Fibroblast of villous mesenchyme (primary cell): ENCODE measurements at places on chromosomes 2 and 18. TPM values are rescaled to one million over a fixed set of nuclear protein-coding genes. Genes with fewer than 3 reads are reported as not detected.

- DNase-seq: no peak
Measured at GRCh38 chr2:190158798-190159434, 96.4 kb upstream of the MSTN start.

- peak; percentile 87 for DNase-seq
Measured at GRCh38 chr2:54520687-54521086, 64.6 kb downstream of the SPTBN1 start.

GRCh38 chr2:201343559-201343958 is 13.6 kb downstream of the FLACC1 start:
- no peak for DNase-seq

Gene UGT1A8
- total RNA-seq: under 0.01 TPM in 1 of 2 replicates, not detected in the other

Gene GATA6
- total RNA-seq: 5.2 and 8.7 TPM in 2 replicates

DNA sequence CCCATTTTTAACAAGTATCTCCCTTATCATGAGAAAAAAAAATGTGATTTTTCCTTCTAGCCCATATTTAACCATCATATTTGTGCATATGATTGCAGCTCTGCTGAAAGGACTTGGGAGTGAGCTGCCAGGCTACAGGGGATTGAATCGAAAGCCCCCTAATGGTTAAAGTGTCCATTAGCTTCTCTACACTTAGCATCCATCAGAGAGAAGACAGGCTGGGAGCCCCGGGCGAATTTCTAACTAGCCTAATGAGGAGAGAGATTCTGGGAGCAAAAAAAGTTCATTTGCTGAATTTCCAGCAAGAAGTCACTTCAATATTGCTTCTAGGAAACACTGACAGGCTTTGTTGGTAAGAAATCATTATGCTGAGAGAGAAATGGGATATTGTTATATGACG is 848.8 kb downstream of the TDRD15 start:
- DNase-seq: no peak

DNA sequence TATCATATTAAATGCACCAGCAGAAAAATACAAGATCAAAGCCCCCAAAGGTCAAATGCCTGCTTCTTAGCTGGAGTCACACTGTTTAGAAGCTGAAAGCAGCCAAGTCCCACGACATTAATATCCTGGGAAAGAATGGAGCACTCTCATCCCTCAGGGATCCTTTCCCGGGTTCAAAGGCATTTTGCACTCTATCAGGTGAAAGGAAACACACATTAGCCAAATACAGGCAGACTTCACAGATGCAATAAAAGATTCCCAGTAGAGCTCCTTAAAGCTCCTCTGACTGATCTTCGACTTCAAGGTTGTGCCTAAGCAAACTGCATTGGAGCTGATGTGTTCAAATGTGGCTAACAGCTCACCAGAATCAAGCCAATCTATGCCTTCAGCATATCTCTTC is 158.4 kb downstream of the RNF152 start:
- DNase-seq: peak; percentile 32

DNA sequence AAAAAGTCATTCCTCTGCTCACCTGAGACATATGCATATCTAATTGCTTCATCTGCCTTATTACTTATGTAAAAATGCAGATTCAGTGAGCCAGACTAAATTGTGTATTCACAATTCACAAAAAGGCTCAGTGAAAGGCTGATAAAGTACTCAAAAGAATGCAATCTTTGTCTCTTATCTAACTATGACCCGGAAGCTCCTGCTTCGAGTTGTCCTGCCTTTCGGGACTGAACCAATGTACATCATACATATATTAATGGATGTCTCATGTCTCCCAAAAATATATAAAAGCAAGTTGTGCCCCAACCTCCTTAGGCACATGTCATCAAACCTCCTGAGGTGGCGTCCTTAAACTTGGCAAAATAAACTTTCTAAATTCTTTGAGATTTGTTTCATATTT is 120.5 kb downstream of the SCN3A start:
- DNase-seq: no peak

DNA sequence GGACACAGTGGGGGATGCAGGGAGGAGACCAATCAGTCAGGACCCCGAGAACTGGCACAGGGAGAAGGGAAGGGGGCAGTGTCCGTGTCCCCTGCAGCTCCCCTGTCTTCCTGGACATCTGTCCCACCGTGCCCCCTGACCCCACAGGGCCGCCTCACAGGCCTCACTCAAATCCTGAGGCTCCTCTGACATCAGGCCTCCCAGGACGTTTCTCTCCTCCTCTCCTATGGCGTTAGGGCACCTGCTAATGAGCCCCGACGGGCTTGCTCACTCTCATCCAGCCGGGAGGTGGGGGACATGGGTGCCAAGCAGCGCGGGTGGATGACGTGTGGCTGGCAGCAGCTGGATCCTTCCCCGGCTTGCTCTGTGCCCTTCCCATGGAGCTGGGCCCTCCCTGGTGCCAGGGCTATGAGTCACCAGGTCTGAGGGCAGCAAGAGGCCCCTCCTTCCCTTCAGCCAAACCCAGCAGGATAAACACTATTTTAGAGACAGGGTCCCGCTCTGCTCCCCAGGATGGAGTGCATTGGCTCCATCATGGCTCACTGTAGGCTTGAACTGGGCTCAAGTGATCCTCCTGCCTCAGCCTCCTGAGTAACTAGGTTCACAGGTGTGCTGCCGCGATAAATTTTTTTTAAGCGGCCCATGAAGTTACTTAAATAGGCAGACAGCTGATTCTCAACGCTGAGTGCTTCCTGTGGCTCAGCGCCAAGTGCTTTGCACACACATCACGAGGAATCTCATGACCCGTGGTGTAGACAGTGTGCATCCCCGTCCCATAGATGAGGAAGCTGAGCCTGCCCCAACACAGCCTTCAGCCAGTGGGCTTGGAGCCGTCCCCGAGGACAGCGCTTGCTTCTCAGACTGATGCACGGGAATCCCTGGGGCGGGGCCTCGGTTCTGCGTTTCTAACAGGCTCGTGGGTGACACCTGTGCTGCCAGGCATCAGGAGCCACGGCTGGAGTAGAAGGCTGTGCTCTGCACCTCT is 64.5 kb upstream of the HDAC4 start:
- DNase-seq: no peak

DNA sequence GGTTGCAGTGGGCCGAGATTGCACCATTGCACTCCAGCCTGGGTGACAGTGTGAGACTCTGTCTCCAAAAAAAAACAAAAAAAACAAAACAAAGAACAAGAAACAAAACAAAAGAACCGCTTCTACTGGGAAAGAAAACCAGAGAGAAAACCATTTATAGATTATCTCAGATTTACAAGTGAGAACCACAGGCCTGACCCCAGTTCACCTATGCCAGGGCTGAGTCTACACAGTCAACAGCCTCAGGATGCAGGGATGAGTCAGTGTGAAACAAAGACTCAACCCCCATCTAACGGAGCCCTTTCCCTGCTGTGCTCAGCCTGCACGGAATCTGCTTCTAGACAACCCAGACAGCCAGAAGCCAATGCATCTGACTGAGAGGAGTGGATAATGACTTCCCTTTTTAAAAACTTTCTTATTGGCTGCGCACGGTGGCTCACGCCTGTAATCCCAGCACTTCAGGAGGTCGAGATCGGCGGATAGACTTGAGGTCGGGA is 25.5 kb upstream of the YWHAQ start:
- peak; percentile 96 for DNase-seq

- DNase-seq: no peak
Measured at GRCh38 chr2:202051499-202052161, 18.0 kb downstream of the FZD7 start.

- no peak for DNase-seq
Measured at GRCh38 chr2:31940920-31941319, 69.9 kb downstream of the MEMO1 start.

Gene CCDC68
- 3.5 and 9.1 TPM in 2 replicates for total RNA-seq

Gene OR6B2
- not detected in 2 replicates for total RNA-seq

DNA sequence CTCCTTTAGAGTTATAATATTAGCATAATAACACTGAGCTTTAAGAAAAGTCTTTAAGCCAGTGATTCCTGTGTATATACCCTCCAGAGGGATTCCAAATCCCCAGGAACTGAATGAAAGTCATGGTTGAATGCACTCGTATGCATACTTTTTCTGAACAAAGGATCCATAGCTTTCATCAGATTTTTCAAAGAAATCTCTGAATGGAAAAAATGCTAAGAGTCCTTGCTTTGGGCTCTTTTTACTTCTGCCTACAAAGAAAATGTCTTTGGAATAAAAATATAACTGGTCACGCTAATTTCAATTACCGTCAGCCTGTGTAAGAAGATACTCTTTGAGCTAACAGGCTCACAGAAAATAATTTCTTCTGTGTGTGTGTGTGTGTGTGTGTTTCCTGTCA is 939.5 kb downstream of the ERBB4 start:
- DNase-seq: no peak

Gene CDH2
- 74.7 and 89.2 TPM in 2 replicates for total RNA-seq

DNA sequence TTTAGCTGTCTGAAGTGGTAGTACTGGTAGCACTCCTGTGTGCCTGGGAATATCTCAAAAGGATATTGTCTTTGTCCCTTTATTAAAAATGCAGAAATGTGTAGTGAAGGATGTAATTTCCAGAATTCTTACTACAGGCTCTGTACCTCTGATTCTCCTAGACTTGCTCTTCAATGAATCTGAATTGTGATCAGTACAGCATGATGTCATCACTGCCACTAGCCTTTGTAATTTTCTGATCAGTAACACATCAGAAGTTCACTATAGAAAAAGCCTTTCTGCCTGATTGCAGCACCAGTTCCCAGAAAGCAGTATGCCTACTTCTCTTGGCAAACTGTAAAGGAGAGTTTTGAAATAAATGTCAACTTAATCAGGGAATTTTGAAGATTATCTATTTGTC is 29.2 kb upstream of the OTOF start:
- no peak for DNase-seq

Gene C2orf81
- 0.86 and 1.3 TPM in 2 replicates for total RNA-seq

Gene HOXD10
- total RNA-seq: 39.9 and 58.7 TPM in 2 replicates

- DNase-seq: peak; percentile 98
Measured at GRCh38 chr18:8750954-8751415, 45.6 kb downstream of the MTCL1 start.

DNA sequence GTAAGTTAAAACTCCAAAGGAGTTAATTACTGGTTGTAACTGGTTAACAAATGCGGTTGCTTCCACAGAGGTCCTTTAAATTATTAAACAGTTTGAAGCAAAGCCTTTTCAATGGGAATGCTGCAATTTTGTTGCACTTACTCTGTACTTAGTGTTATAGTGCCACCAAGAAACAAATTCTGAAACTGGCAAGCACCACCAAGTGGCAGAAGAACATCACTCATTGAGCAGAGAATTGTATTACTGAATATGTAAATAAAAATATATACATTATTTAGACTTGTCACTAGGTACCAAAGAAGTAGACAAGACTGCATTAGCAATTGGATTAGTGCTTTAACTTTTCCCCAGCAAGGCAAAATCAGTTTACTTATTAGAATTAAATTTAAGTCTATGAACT is 2.6 kb upstream of the TMEFF2 start:
- no peak for DNase-seq

- peak; percentile 93 for DNase-seq
Measured at GRCh38 chr2:160427629-160428404, 65.8 kb downstream of the RBMS1 start.

GRCh38 chr2:132811148-132811915 is 141.3 kb upstream of the LYPD1 start:
- DNase-seq: no peak

Gene ERBB4
- under 0.01 TPM in 1 of 2 replicates, not detected in the other for total RNA-seq

DNA sequence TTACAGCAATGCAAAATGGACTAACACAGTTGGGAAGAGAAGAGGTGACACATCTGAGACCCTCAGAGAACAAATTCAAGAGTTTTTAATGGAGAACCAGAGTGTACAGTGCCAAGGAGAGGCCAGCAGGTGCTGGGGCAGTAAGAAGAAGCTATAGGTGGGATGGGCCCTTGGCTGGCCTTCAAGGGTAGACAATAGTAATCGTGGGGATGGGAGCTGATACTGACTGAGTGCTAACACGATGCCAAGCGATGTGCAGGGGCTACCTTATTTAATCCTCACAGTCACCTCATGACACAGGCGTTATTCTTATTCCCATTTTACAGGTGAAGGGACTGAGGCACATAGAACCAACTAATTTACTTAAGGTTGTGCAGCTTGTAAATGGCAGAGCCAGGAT is 131.9 kb upstream of the ID2 start:
- no peak for DNase-seq

Gene MPHOSPH10
- total RNA-seq: 17.1 and 18.1 TPM in 2 replicates

Gene SERPINB11
- total RNA-seq: not detected in 2 replicates

- DNase-seq: no peak
Measured at GRCh38 chr2:241461693-241462677, 46.4 kb downstream of the STK25 start.

- DNase-seq: peak; percentile 80
Measured at GRCh38 chr2:9547262-9547991, 8.2 kb downstream of the ADAM17 start.

- DNase-seq: no peak
Measured at GRCh38 chr2:215615803-215616174, 179.9 kb upstream of the FN1 start.

Gene OTOS
- not detected in 2 replicates for total RNA-seq

Gene CIDEA
- not detected in 2 replicates for total RNA-seq
